ENCODE measurements at places on chromosomes 12 and 14.
A peak's percentile ranks its signal among the peaks of the same experiment; 100 is the strongest.

GRCh38 chr12:16300122-16300521 lies 22.6 kb upstream of the SLC15A5 start:
- peak; percentile 12 for DNase-seq

- DNase-seq, result peak; percentile 32
These were observed 379.8 kb downstream of the FUT8 start for GRCh38 chr14:65792208-65792905.

DNA sequence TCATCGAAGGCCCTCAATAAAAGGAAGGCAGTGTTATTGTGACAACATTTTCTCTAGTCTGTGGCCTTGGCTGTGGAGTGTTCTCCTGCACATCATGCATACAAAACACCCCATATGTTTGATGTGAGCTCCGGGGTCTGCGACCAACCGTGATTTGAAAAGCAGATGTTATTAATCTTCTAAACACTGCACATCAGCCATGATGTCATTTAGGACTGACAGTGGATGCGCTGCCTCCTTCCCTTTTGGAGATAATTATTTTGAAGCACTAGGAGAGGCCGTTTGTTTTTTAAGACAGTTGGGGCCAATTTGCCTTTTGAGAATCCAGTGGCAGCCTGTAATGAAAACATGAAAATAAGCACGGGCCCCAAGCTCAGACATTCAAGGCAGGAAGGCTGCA lies 1041.6 kb downstream of the BCL11B start:
- no peak for DNase-seq

DNA sequence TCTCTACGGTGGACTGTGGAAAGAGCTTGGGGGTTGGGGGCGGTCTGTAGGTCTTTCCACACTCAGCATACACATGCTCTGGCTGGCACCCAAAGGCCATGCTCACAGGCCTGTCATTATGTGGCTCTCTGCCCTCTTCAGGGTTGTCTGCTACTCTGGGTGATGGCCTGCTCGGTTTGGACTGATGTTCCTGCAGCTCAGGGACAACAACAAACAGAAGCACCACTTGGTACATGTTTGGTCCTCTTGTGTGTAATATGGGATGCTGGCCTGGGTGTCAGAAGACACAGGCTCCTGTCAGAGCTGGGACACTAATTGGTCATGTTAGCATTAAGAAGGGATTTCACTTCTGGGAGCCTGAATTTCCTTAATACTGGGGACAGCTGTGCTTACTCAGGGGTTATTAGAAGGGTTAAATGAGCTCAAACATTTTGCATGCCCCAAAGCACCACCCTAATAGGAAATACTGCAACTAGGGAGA lies 32.7 kb upstream of the SELPLG start:
- DNase-seq, result peak; percentile 57

DNA sequence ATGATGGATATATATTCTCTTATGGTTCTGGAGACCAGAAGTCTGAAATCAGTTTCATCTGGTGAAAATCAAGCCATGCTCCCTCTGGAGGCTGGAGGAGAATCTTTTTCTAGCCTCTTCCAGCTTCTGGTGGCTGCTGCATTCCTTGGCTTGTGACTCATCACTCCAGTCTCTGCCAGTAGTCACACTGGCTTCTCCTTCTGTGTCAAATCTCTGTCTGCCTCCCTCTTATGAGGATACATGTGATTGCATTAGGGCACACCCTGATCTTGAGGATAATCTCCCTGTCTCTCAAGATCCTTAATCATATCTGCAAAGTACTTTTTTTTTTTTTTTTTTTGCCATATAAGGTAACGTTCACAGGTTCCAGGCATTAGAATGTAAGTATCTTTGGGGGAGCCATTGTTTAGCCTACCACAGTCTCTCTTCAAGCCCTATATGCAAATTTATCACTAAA lies 17.7 kb downstream of the DNAL1 start:
- DNase-seq, result peak; percentile 96

DNA sequence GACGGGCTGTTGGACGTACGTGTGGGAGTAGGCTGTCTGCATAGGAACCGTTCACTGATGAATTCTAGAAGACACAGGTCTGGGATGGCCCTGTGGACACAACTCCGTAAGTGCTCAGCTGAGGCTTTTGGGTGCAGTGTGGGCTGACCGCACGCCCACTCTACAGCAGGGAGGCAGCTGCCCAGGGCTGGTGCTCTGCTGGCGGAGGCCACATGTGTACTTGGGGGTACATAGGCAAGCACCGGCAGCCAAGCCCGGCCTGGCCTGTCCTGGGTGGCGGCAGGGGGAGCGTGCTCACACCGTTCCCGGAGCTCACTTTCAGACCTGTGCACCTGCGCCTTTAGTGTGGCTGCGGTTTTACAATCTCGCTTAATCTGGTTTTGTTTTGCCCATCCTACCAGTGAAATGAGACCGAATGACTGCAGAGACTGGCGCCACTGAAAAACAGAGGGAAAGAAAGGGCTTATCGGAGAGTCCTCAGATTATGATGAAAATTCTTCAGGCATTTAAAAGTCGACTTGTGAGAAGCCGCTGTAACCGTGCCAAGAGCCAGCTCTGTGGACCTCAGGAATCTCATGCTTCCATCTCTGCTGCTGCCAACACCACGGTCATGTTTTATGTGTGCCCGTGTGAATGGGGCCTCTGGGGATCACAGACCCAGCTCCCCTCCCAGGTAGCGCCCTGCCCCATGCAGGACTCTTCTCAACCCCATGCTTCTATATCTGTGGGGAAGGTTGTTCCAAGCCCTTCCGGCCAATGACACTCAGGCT lies 45.8 kb downstream of the SSH1 start:
- peak; percentile 78 for DNase-seq

DNA sequence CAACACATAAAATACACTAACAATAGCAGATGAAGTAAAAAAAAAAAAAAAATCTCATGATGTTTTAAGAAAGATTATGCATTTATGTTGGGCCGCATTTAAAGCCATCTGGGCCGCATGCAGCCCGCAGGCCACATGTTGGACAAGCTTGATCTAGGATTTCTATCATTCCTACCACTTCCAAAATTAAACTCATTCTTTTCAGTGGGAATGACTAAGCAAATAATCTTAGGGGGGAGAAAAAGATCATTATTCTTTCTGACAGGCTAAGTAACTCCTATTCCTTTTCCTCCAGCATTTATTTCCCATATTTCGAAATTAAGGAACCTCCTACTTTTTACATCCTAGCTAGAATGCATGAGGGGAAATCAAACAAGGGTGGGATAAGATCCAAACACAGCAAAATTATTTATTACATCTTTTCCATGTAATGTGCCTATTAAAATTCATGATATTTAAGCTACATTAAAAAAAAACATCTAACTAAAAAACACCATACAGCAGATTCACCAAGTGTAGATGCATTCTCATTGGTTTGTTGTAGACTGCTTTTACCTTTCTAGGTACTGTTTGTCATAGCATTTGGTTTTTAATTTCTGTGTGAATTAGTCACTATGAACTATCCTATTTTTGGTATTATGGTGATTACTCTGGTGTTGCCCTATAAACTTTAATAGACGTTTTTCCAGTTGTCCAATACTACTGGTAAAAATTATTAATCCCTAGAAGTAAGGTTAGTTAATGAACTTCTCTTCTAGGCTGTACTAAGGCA lies 76.1 kb downstream of the RASSF8 start:
- DNase-seq, result peak; percentile 72

- peak; percentile 91 for DNase-seq
These were observed 66.2 kb downstream of the PTGER2 start for GRCh38 chr14:52380294-52380693.

DNA sequence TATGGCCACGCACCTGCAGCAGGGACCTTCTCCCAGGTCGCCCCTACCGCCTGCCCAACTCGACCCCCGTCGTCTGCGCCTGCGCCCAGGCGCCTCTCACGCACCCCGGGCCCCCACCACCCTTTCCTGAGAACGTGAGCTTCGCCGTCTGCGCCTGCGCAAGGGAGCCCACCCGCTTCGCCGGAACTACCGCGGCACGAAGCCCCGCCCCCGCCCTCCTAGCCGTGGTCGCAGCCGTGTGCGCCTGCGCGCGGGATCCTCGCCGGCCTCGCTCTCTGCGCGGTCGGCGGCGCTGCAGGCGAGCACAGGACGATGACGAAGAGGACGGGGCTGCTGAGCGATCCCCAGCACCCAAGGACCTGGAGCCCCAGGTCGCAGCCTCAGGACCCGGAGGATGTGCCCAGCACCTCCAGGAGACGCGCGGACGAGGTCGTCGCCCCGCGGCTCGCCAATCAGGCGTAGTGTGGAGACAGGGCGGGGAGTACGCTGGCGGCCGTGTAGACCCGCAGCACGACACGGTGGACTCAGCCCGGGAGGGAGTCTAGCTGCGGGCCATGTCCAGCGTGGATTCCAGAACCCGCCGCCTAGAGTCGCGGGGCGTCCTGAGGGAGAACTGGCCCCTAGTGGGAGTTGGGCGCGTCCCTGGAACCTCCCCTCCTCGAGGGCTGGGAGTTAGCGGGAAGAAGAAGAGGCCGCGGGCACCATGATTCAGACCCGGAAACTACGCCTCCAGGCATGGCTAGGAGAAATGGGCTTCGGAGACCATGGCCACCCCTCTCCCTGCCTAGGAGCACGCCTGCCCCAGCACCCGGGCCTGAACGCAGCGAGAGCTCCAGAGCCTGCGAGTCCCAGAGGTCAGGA lies 1120.8 kb upstream of the TMEM132C start:
- DNase-seq, result no peak

DNA sequence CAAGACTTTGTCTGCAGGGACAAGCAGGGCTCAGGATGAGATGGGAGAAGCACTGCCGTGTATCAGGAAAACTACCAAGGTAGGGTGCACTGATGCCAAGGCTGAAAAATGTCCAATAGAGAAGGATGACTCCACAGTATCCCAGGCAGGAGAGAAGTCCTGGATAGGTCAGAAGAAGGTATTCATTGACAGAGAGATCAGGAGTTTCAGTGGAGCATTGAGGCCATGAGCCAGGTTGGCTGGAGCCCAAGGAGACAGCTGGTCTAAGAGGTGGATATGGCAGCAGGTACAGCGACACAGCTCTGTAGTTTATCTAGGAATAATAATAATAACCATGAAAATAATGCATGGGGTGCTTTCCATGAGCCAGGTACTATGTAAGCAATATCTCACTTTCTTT lies 180.9 kb downstream of the EXOC5 start:
- DNase-seq, result no peak

GRCh38 chr14:35287431-35288013 lies 4.7 kb upstream of the PSMA6 start:
- no peak for DNase-seq

DNA sequence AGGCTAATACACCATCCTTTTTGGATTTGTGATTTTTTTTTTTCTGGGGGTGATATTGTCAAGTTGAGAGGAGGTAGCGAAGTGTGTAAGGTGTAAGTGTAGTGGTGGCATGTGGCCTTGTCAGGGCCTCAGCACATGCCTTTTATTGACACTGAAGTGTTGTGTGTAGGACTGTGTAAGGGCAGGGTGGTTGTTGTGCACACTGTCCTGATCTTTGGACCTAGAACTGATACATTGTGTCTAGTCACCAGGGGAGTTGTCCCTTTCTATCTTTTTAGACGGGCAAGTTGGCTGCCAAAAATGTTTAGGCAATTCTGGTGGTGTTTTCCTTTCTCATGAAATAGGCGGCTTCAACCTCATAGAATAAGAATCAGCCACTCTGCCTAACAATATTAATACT lies 244.0 kb downstream of the NRXN3 start:
- DNase-seq, result no peak

DNA sequence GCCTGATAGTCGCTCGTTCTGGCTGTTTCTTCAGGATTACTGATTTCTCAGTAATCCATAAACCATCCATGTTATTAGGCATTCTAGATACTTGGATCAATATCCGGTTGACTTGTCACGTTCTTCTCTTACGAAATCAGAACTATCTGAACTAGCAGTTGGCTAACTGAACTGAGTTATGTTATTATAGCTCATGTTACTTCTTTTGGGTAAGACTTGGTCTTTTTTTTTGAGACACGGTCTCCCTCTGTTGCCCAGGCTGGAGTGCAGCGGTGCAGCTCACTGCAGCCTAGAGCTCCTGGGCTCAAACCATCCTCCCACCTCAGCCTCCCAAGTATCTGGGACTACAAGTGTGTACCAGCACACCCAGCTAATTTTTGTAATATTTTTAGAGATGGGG lies 178.6 kb downstream of the PRKCH start:
- DNase-seq, result no peak

GRCh38 chr14:21521501-21521900 lies 4.6 kb downstream of the SALL2 start:
- DNase-seq, result peak; percentile 81

DNA sequence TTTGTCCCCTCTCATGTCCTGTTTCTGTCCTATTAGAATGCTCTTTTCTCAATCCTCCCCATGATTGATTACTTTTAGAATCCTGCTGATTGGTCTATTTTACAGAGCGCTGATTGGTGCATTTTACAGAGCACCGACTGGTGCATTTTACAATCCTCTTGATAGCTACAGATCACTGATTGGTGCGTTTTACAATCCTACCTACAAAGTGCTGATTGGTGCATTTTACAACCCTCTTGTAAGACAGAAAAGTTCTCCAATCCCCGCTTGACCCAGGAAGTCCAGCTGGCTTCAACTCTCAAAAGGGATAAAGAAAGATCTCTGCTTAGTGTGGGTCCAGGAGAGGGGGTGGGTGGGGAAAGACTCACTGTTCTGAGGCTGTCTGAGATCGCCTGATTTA lies 71.3 kb downstream of the DHRS2 start:
- DNase-seq, result no peak

DNA sequence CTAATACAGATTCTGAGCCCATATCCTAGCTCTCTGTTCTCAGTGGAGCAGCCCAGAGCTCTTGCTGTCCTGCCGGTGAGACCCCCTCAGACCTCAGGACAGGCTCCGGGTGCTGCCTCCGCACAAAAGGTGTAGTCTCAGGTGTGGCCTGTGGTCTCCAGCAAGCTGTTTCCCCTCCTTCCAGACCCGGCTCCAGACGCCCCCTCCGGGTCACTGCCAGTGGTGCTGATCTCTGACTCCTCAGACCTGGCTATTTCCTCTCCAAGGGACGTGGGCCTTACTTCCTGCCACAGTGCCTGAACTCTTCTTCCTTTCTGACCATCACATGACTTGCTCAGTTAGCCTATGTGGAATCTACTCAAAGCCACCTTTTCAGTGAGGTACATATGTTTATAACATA lies 337.5 kb downstream of the GLT1D1 start:
- no peak for DNase-seq

All from amniotic epithelial cell (primary cell).